ENCODE measurements at places on chromosomes 13 and 19.
A peak's percentile ranks its signal among the peaks of the same experiment; 100 is the strongest.

GRCh38 chr13:20424949-20425348 lies 100.7 kb downstream of the CRYL1 start:
- DNase-seq, result no peak

DNA sequence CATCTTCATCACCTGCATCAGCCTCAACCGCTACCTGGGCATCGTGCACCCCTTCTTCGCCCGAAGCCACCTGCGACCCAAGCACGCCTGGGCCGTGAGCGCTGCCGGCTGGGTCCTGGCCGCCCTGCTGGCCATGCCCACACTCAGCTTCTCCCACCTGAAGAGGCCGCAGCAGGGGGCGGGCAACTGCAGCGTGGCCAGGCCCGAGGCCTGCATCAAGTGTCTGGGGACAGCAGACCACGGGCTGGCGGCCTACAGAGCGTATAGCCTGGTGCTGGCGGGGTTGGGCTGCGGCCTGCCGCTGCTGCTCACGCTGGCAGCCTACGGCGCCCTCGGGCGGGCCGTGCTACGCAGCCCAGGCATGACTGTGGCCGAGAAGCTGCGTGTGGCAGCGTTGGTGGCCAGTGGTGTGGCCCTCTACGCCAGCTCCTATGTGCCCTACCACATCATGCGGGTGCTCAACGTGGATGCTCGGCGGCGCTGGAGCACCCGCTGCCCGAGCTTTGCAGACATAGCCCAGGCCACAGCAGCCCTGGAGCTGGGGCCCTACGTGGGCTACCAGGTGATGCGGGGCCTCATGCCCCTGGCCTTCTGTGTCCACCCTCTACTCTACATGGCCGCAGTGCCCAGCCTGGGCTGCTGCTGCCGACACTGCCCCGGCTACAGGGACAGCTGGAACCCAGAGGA lies 2.6 kb downstream of the P2RY11 start:
- no peak for DNase-seq

DNA sequence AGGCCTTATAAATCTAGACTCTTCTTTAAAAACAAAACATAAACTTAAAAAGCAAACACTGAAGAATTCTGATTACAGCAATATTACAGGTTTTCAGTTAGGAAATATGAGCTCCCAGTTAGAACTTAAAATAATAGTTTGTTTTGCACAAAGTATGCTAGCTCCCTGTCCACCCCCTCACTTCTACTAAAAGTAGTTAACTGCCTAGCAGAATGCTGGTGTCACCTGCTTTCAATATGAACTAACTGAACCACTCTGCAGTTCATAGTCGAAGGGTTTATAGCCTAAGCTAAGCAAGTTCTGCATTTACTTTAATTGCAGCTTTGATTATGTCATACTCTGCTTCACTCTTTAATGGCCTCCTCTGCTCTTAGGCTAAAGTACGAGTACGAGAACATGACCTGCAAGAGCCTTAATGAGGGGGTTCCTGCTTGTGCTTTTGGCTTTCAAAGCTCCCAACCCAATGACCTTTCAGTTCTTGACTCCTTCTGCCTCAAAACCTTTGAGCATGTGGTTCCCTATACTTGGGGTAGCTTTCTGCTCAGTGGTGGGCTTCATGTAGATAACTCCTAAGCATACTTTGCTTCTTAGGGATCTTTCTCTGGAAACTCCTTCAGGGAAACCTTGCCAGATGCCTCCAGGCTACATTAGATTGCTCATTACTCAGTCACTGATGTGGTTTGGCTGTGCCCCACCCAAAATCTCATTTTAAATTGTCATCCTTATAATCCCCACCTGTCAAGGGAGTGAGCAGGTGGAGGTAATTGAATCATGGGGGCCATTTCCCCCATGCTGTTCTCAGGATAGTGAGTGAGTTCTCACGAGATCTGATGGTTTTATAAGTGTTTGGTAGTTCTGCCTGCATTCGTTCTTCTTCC lies 278.9 kb upstream of the ARGLU1 start:
- no peak for DNase-seq

DNA sequence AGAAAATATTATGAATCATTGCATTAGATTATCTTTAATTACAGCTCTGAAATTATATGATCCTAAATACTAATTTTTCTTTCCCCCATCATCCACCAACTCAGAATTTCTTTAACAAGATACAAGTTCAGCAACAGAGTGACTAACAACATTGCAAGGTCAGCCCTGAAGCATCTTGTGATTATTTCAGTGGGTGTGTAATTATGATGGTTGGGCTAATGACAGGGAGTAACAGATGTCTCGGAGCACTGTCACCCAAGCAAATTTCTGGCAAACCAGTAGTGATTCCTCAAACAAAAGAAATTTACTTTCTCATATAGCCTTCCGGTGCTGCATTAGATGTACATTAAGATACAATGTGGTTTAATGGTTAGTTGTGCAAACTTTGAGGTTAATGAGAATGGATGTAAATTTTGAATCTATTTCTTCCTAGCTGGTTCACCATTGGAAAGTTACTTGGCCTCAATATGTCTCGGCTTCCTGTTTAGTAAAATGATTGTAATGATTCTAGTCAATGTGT lies 238.9 kb downstream of the ITGBL1 start:
- DNase-seq, result no peak

GRCh38 chr19:57317503-57317902 lies 2.8 kb upstream of the ZNF543 start:
- DNase-seq, result no peak

GRCh38 chr13:42218576-42218975 lies 53.4 kb upstream of the AKAP11 start:
- no peak for DNase-seq

DNA sequence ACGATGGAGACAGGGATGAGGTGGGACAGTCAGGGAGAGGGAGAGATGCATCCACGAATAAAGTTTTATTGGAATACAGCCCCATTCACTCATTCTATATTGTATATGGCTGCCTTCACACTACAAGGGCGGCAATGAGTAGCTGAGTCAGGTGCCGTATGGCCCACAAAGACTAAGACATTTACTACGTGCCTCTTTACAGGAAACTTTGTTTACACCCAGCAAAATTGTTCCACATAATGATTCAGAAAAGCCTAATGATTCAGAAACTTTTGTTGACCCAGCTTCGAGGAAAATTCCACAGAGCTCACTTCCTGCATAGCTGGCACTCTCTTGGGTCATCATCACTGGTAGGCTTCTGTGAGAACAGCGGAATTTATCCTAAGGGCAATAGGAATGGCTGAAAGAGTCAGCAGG lies 87.3 kb upstream of the PEG3 start:
- no peak for DNase-seq

DNA sequence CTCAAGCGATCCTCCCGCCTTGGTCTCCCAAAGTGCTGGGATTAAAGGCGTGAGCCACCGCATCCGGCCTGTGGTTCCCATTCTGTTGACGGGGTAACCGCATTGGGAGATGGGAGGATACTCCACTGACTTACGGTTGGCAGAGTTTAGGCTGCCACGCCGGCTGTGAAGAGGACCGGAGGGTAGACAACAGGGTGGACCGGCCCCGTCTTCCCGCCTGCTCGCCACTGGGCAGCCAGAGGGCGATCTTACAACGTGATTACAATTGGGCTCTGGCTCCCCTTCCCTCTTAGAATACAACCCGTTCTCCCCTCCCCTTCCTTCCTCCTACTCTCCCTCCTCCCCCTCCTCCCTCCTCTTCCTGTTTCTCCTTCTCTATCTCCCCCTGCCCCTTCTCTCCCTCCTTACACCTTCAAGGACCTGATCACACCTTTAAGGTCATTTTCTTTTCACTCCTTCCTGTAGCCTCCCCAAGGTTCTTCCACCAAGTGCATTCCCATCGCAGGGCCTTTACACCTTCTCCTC lies 957 bp upstream of the CCDC194 start:
- DNase-seq, result peak; percentile 72

DNA sequence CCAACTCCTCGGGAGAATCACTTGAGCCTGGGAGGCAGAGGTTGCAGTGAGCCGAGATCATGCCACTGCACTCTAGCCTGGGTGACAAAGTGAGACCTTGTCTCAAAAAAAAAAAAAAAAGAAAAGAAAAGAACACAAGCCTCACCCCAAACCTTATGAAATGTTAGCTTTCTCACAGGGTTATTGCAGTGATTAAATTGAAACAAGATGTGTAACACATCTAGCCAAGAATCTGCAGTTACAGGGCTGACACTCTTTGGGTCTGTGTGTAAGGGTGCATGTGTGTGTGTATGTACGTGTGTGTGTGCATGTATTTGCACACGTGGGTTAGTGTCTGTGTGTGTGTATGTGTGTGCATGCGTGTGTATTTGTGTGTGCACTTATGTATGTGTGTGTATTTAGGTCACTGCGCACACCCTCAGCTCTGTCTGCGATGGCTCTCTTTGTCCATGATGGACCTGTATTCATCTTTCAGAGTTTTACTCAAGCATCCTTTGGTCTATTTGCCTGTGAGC lies 336.3 kb downstream of the UQCRFS1 start:
- DNase-seq, result no peak

GRCh38 chr13:93248627-93249047 lies 22.0 kb downstream of the GPC6 start:
- DNase-seq, result no peak

GRCh38 chr19:28426110-28426729 lies 786.7 kb downstream of the UQCRFS1 start:
- no peak for DNase-seq

All from GM10248 (cell line).